ENCODE measurements at places on chromosomes 4 and X.

- no peaks in the 10 kb centered on the region for H3K4me1 ChIP-seq
- no peak overlapping the region for H3K27ac ChIP-seq
- H3K36me3 ChIP-seq, result no peaks in the 10 kb centered on the region
- no peaks in the 10 kb centered on the region for H3K27me3 ChIP-seq
- DNase-seq, result no peak
These were observed 59.0 kb downstream of the APBB2 start for GRCh38 chr4:41155194-41155830.

- DNase-seq, result no peak
- H3K4me1 ChIP-seq, result no peaks in the 10 kb centered on the region
- H3K27ac ChIP-seq, result no peak overlapping the region
- no peaks in the 10 kb centered on the region for H3K36me3 ChIP-seq
- H3K27me3 ChIP-seq, result no peaks in the 10 kb centered on the region
These were observed 455.2 kb downstream of the PCDH7 start for GRCh38 chr4:31175242-31175910.

DNA sequence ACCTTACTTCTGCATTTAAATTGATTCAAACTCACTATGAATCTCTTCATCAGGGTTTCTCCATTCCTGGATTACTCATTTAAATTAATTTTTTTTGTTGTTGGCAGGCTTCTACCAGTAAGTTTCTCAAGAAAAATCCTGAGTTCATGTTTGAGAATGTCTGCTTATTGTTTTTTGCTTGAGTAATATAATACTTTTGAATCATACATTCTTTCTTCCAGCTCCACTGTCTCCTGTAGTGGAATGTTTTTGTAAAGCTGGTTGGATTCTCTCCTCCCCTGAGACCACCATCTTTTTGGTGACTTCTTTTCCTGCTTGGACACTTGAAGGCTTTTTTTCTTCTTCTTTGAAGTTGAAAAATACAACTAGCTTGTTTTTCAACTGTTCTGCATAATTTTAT lies 4.3 kb upstream of the MID1IP1 start:
- DNase-seq, result no peak
- H3K27me3 ChIP-seq, result no peaks in the 10 kb centered on the region
- H3K36me3 ChIP-seq, result no peaks in the 10 kb centered on the region
- no peak overlapping the region for H3K27ac ChIP-seq
- H3K4me3 ChIP-seq, result no peak overlapping the region

GRCh38 chr4:141636082-141636770 lies at the start of gene IL15:
Gene IL15 (plus strand): TSS chr4:141636583. CDS start chr4:141719465, 82,882 bp downstream.
- peak; percentile 56 for DNase-seq
- peaks cover 32% of the 10 kb centered on the region for H3K4me1 ChIP-seq
- H3K36me3 ChIP-seq, result no peaks in the 10 kb centered on the region
- H3K27ac ChIP-seq, result peak within 1 kb of the TSS; percentile 65
- peak within 1 kb of the TSS; percentile 53 for H3K4me3 ChIP-seq

- H3K4me1 ChIP-seq, result no peaks in the 10 kb centered on the region
- H3K36me3 ChIP-seq, result no peaks in the 10 kb centered on the region
- no peak overlapping the region for H3K4me3 ChIP-seq
- DNase-seq, result no peak
These were observed 596.4 kb downstream of the MID1IP1 start for GRCh38 chrX:39397561-39398199.

- DNase-seq, result peak; percentile 52
- H3K4me3 ChIP-seq, result peak overlapping the region; percentile 62
- peaks cover 74% of the 10 kb centered on the region for H3K27me3 ChIP-seq
- H3K36me3 ChIP-seq, result no peaks in the 10 kb centered on the region
- H3K27ac ChIP-seq, result no peak overlapping the region
These were observed 17.9 kb upstream of the HAND2 start for GRCh38 chr4:173547889-173548288.

DNA sequence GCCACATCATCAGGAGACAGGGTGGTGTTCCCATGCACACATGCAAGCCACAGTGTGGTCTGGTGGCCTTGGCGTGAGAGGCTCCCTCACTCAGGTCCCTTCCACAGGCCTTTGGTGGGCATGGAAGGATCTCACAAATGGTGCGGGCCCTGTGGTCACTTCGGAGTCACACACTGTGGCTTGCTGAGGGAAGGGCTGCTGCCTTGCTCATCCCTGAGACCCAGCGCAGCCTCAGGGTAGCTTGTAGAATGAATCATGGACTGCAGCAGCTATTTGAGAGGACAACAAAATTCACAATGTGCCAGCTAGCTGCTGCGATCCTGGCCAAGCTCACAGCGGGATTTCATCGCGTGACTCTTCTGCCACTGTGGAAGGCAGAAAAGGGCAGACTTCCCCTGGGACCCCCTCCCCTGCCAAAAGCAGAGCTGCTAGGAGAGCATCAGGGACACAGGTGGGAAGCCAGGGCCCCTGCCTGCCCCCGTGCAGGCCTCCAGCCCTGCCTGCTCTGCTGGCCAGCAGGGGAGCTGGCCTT lies 106.4 kb downstream of the ABLIM2 start:
- H3K36me3 ChIP-seq, result no peaks in the 10 kb centered on the region
- H3K4me1 ChIP-seq, result no peaks in the 10 kb centered on the region
- DNase-seq, result no peak
- no peak overlapping the region for H3K27ac ChIP-seq

DNA sequence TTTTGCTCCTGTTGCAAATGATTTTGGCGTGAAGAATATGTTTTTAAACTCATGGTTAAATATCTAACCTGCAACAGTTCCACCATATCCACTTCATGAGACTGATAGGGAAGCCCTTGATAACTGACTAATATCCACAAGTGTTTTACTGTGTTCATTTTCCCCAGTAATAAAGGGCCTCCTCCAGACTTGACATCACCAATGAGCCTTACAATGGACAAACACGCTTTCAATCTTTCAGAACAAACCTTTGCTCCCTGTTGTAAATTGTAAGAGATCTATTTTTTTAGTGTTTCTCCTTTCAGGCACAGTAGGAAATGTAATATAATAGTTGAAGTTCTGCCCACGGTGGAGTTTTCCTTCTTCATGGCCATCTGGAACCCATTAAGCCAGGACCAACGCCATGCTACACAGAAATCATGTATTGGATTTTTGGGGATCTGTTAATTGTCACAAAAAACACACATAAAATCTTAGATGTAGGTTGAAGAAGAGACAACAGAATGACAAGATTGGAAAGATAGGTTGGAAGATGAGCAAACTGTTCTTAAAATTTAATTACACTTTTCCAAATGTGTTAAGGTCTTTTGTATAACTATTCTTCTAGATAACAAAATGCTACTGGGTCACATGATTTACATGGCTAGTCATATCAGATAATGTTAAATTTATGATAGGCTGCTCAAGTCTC lies 1030.1 kb downstream of the FSTL5 start:
- H3K4me1 ChIP-seq, result no peaks in the 10 kb centered on the region
- no peak for DNase-seq

GRCh38 chr4:144667500-144667899 lies 21.5 kb downstream of the HHIP start:
- no peak overlapping the region for H3K4me3 ChIP-seq
- no peaks in the 10 kb centered on the region for H3K36me3 ChIP-seq
- DNase-seq, result no peak
- no peaks in the 10 kb centered on the region for H3K27me3 ChIP-seq
- H3K27ac ChIP-seq, result no peak overlapping the region
- no peaks in the 10 kb centered on the region for H3K4me1 ChIP-seq

DNA sequence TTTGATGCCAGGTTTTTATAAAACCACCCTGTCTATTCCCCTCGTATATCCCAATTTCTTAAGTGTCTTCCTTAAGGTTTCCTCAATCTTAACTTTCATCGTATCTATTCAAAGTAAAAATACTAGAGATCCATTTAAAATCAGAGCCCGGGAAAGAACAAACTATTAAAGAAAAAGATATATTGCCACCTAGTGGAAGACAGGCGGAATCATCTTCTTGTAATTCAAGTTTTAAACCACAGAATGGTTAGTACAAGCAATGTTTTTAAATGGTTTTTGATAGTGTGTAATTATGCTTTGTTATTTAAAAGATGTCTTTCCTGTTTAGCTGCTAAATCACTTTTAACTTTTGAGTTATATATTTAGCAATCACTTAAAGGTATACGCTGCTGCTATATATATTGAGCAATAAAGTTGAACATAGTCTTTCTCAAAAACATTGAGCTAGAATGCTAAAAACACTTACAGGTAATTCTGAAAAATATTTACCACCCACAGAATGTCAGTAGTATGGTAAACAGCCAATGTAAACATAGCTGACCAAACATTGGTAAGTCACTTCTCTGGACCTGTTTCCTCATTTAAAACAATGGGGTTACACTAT lies 18.2 kb downstream of the PRDM8 start:
- no peaks in the 10 kb centered on the region for H3K36me3 ChIP-seq
- peaks cover 13% of the 10 kb centered on the region for H3K27me3 ChIP-seq
- no peak overlapping the region for H3K27ac ChIP-seq
- H3K4me1 ChIP-seq, result peaks cover 5% of the 10 kb centered on the region
- H3K4me3 ChIP-seq, result no peak overlapping the region

GRCh38 chr4:158786121-158786601 lies 17.3 kb downstream of the FNIP2 start:
- H3K36me3 ChIP-seq, result no peaks in the 10 kb centered on the region
- H3K27ac ChIP-seq, result no peak overlapping the region
- H3K27me3 ChIP-seq, result no peaks in the 10 kb centered on the region
- H3K4me1 ChIP-seq, result peaks cover 56% of the 10 kb centered on the region
- no peak for DNase-seq
- no peak overlapping the region for H3K4me3 ChIP-seq

GRCh38 chrX:37644381-37645305 lies 40.9 kb upstream of the XK start:
- H3K36me3 ChIP-seq, result no peaks in the 10 kb centered on the region
- no peak overlapping the region for H3K27ac ChIP-seq
- DNase-seq, result no peak
- no peak overlapping the region for H3K4me3 ChIP-seq

GRCh38 chr4:184833046-184833838 lies 7.5 kb upstream of the ACSL1 start:
- H3K4me3 ChIP-seq, result no peak overlapping the region
- peak; percentile 75 for DNase-seq
- H3K27me3 ChIP-seq, result no peaks in the 10 kb centered on the region
- H3K27ac ChIP-seq, result peak overlapping the region; percentile 64
- peaks cover 23% of the 10 kb centered on the region for H3K4me1 ChIP-seq

GRCh38 chr4:143341186-143341755 lies 4.6 kb downstream of the GAB1 start:
- no peaks in the 10 kb centered on the region for H3K36me3 ChIP-seq
- no peak overlapping the region for H3K27ac ChIP-seq
- H3K4me1 ChIP-seq, result peaks cover 14% of the 10 kb centered on the region
- DNase-seq, result no peak

DNA sequence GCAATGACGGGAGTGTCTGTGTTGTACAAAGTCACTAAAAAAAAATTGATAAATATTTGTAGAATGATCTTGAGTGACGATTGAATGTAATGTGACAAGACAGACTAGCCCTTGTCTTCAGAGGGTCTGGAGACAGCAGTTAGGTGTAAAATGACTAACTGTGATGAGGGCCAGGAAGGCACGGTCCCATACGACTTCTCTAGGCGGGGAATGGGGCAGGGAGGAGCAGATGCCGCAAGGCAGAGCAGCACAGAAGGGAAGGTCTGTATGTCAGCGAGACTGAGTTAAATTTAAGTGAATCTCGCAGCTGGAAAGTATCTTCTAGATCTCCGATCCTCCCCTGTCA lies 405 bp downstream of the CENPE start:
- peak overlapping the region; percentile 91 for H3K27ac ChIP-seq
- DNase-seq, result no peak
- peaks cover 11% of the 10 kb centered on the region for H3K4me1 ChIP-seq
- no peaks in the 10 kb centered on the region for H3K27me3 ChIP-seq
- H3K4me3 ChIP-seq, result peak overlapping the region; percentile 90

DNA sequence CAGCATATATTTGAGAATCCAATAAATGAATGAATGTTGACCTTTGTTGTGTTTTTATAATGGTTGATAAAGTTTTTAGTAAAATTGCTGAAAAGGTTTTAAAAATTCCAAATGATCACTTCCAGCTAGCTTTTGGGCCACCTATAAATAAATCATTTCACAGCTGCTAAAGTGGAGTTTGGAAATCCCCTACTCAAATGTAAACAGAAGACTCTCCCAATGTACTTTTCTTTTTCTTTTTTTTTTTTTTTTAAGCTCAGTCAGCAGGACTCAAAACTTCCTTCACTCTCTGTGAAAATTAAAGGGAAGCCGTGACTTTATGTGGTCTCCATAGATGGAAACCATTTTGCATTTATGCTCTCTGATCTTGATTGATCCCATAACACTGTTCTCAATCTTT lies 45.2 kb downstream of the CXCL13 start:
- no peak for DNase-seq
- H3K27me3 ChIP-seq, result no peaks in the 10 kb centered on the region

GRCh38 chr4:157075811-157076577 lies at the start of gene GLRB:
Gene GLRB (plus strand): TSS chr4:157076150. CDS start chr4:157078025, 1,875 bp downstream.
- H3K4me3 ChIP-seq, result peak within 1 kb of the TSS; percentile 64
- H3K27me3 ChIP-seq, result peaks cover 45% of the 10 kb centered on the region
- DNase-seq, result no peak

DNA sequence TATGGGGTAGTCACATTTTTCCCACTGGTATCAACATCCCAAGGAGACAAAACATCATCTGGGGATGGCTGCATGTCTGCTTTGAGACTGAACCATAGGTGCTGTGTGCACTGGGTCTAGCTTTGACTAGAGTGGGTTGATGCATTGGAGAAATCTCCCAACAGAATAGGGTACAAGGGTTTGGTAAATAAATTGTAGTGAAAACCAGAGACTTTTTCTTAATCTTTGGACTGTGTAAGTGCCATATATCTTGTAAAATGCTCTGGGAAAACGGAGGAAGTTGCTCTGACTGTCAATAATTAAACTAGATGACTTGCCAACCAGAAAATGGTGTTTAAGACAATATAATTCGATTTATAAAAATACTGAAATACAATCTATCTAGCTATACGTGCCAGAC lies 1064.0 kb upstream of the SLIT2 start:
- no peak overlapping the region for H3K4me3 ChIP-seq
- no peaks in the 10 kb centered on the region for H3K36me3 ChIP-seq
- no peaks in the 10 kb centered on the region for H3K4me1 ChIP-seq
- DNase-seq, result no peak

GRCh38 chr4:101993842-101994775 lies 203.6 kb downstream of the BANK1 start:
- H3K36me3 ChIP-seq, result no peaks in the 10 kb centered on the region
- H3K4me3 ChIP-seq, result no peak overlapping the region
- no peaks in the 10 kb centered on the region for H3K27me3 ChIP-seq
- DNase-seq, result no peak

- H3K4me3 ChIP-seq, result no peak overlapping the region
- no peak for DNase-seq
- H3K36me3 ChIP-seq, result no peaks in the 10 kb centered on the region
- H3K4me1 ChIP-seq, result no peaks in the 10 kb centered on the region
These were observed 199.9 kb downstream of the GC start for GRCh38 chr4:71583971-71584370.
